ENCODE measurements at places on chromosomes 3 and 15. TPM values are rescaled to one million over a fixed set of nuclear protein-coding genes. Genes with fewer than 3 reads are reported as not detected.

SKOR1 gene
- total RNA-seq, result not detected

- DNase-seq, result no peak
Observed at GRCh38 chr3:64627471-64628321, 60.1 kb downstream of the ADAMTS9 start.

- peak; percentile 17 for DNase-seq
Observed at GRCh38 chr15:50979041-50979440, 70.6 kb downstream of the AP4E1 start.

ATP2B2 gene
- 0.72 TPM for total RNA-seq

DNA sequence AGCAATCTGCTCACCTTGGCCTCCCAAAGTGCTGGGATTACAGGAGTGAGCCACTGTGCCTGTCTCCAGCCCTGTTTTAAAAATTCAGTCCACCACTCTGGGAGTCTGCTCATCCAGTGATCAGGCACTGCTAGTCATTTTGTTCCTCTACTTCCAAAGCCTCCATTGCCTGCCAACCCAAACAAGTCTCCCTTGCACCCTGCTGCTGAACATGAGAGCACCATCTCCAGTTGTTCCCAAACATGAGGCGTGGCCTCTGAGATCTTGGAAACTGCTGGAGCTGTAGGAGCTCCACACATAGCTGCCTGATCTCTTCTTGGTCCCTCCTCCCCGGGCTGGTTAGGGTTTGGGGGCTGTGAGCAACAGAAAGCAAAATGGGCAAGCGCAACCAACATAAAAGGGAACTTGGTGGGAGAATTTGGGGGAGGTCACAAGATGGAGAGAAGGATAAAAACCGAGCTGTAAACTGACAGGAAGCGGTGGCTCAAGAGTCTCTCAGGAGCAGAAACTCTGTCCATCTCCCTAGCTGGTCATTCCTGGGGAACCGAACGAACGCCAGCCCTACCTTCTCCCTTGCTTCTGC, 49.6 kb upstream of the TLE3 start:
- no peak for DNase-seq

FAM81A gene
- 4.9 TPM for total RNA-seq

UROC1 gene
- total RNA-seq, result not detected

DNA sequence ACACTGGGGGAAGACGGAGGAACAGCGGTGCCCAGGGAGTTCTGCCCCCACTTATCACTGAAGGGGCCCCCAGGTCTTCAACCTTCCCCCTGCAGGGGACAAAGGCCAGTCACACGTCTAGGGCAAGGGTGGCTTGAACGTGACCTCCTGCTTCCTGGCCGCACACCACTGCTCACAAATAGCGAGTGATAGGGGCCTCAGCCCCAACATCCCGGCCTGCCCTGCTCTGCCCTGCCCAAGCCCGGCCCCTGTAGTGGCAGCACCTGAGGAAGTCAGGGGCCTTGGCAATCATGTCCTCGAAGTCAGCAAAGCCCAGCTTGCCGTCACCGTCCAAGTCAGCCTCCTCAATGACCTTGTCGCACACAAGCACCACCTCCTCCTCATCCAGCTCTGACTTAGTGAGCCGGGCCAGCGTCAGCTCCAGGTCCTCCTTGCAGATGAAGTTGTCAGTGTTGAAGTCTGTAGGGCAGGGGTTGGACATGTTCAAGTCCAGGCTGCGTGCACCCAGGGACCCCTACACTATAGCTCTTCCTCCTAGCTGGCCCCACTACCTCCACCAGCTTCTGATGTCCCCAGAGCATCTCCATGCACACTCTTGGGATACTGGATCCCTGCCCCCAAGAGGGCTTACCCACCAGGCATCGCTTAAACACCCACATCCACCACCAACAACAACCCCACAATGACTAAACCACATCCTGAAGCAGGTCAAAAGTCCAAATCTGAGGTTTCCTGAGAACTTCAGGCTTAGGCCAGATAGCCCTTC, 13.3 kb downstream of the SH2D7 start:
- peak; percentile 69 for DNase-seq

CSTA gene
- total RNA-seq, result 0.78 TPM

HESX1 gene
- total RNA-seq, result 1.9 TPM

- no peak for DNase-seq
Observed at GRCh38 chr3:8733332-8734094, at the start of gene CAV3. TSS of gene CAV3 (plus strand) at chr3:8733802. CDS start at chr3:8733877, 75 bp downstream.

CCDC191 gene
- total RNA-seq, result 1.6 TPM

DNA sequence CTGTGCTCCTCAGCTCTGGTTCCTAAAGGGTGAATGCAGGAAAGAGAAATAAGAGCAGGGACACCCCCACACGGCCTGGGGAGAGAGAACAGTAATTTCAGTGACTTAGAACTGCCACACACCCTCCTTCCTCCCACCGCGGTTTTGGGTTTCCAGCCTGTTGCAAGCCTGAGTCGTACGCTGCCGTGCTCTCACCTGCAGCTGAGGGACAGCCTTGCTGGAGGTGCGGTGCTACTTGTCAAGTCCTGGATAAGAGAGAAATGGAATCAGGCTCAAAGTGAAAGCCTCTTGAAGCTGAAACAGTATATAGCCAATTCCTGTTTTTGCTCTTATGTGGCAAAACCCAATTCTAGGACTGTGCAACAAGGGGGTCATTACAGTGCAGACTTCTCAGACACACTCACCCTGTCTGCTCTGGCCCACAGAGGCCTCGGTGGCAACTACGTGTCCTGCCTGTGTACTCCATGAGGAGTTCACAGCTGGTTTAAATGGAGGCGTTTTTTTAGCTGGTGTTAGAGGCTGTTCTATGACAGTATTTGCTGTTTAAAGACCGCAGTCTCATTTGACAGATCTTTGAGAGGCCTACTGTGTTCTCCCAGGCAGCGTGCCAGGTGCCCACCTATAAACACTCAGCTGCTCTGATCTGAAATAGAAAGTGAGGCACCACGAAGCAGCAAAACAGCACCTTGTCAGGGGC, 42.9 kb downstream of the TBC1D2B start:
- DNase-seq, result no peak

GRK7 gene
- total RNA-seq, result not detected

Data from RPMI7951 (cell line).